ENCODE measurements at places on chromosomes 4 and X.

GRCh38 chr4:143407474-143407873 is 70.8 kb downstream of the GAB1 start:
- no peak for DNase-seq

DNA sequence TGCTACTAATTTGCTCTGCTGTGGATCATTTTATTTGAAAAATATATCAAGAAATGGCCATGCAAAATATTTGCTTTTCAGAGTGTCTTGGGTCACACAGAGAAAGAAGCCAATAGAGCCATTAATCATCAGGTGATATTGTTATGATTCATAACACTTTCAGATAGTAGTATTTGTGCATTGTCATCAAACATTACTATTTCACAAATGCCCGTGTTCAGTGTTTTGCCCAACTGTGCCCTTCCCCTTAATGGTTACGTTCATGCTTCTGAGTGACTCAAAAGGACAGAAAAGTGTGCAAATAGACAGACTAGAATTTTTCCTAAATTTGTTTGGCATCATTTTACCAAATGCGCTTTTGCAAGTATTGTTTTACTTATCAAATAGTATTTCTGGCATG is 46.5 kb downstream of the PHOX2B start:
- DNase-seq = no peak

DNA sequence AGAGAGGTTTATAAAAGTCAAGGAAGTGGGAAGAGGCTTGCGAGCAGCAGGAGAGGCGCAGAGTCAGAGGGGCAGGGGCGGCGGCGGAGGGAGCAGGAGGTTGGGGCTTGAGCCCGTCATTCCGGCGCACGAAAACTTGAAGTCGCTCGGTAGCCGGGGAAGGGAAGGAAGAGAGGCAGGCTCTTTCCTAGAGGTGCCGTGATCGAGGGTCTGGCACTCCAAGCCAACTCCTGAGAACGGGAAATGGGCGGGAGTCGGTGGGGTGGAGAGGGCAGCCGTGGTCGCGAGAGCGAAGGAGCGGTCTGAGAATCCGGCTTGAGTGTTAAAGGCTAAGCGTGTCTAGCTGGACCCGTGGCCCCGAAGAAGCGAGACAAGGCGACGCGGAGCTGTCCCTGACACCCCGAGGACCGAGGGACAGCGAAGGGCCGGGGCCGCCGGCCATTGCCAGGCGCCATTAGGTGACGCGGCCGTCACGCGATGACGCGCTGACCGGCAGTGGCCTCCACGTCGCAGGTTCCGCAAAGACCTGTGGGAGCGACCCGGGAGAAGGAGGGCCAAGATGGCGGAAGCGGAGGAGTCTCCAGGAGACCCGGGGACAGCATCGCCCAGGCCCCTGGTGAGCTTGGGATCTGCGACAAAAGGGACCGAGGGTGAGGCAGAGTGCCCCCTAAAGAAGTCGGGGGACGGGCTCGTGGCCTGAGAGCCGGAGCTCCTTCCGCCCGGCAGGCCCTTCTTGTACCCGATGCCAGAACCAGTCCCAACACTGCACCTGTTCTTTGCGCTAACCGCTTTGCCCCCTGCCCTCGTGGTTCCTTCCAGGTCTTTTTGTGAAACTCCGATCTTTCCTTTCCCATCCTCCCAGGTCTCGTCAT is at the start of gene YIPF6:
Gene YIPF6 (plus strand): TSS at position 544 of the 872 bp plus-strand sequence. CDS start 16 bp downstream, at position 560.
- peak; percentile 50 for DNase-seq

GRCh38 chr4:2303686-2304320 is 41.9 kb upstream of the MXD4 start:
- DNase-seq = no peak

DNA sequence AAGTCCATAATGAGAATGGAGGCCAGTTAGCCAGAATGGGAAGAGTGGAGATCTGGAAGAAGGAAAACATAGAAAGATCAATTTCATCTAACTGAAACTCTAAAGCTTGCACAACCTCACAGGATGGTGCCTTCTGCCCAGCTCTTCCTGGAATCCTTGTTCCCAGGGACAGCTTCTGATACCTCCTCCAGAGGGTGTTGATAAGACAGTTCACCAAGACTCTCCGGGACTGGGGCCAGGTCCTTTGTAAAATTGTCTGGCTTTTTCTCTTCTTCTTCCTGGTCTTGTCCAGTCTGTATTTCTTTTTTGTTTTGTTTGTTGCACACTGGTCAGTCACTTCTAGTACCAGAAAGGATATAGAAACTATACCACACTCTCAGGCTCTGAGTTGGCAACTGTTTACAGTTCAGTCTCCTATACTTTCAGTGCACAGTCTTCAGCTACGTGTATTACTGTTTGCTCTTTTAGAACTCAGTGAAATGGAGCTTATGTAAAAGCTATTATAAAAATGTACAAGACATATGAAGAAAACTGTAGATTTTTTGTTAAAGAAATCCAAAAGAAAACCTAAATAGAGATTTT is 142.8 kb upstream of the RPL34 start:
- DNase-seq = no peak

Measured in activated CD4-positive, alpha-beta T cell treated with anti-CD3 and anti-CD28 coated beads for 4 hours (primary cell).